T-helper 1 cell (primary cell): ENCODE measurements at places on chromosomes 12 and 14.

DNA sequence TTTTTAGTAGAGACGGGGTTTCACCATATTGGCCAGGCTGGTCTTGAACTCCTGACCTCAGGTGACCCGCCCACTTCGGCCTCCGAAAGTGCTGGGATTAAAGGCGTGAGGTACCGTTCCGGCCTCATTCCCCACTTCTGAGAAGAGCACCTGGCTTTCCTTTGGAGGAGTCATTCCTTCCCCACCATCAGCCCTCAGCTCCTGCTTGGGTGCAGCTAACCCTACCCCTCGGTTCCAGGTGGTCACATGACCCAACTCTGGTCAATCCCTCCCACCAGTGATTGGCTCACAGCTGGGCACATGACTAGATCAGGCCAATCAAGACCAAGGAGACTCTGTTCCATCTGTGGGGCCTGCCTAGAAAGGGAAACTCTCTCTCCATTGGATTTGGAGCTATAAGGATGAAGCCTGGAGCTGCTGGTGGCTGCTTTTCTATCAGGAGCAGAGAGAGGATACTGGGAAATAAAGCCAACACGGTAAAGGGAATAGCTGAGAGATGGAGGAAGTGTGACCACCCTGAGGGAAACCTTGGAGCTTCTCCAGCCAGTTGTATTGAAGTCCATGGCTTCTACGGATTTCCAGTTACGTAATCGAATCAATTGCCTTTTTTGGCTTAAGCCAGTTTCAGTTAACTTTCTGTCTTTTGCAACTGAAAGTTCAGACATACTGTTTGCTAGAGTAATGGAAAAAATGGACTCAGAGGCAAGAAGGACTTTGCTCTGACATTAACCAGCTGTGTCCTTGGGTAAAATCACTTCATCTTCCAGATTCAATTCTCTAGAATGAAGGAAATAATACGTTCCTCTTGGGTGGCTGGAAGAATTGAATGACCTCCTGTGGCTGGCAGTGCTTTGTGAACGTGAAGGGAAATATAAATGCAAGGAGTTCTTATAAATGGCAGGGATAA, 19.7 kb upstream of the IFT81 start:
- no peak for DNase-seq

GRCh38 chr12:106042037-106042436, 96.7 kb downstream of the NUAK1 start:
- DNase-seq: no peak

- no peak for DNase-seq
Measured at GRCh38 chr14:74658535-74659131, 46.6 kb upstream of the LTBP2 start.

DNA sequence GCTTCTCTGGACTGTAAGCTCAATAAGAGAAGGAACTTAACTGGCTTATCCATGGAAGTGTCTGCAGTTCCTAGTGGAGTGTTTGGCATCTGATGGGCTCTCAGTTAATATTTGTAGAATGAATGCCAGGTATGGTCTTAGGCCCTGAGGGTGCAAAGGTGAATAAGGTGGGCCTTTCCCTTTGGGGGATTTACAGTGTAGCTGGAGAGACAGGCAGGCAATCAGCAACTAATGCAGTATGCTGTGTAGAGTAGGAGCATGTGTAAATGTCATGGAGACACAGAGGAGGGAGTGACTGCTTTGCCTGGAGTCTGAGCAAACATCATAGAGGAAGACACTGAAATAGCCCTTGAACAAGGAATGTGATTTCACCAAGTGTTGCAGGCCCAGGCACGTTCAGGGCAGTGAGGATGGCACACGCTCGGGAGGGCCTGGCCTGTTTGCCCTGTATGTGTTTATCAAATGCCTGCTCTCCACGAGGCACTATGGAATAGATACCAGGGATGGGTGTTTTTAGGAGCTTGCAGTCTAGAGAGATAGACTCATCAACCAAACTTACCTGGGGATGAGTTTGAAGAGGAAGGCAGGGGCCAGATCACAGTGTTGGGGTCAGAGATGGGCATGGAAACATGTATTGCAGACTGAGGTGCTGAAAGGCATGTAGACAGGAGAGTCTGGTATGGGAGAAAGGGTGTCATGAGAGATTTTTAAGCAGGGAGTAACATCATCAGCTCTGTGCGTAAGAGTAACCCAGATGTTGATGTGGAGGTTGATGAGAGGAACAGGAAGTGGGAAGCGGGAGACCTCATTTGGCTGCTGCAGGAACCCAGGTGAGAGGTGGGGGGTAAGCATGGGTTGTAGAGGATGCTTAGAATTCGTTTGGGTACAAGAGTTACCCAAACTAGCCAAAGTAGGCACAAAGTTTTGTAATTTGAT, 54.1 kb downstream of the PLXNC1 start:
- DNase-seq: no peak

DNA sequence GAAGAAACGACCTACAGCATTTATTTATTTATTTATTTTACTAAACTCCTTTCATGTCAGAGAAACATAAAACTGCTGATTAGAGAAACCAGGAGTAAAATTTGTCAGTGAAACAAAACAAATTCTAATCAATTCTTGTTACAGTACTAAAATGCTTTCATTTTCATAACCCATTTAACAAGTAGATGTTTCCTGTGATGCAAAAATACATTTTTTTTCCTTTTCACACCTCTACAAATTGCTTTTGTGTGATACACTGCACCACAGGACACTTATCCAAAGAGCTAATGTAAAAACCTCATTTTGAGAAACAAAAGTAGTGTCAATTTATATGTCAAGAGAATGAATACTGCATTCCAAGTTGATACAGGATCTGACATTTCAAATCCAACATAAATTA, 155.1 kb downstream of the SYT1 start:
- no peak for DNase-seq

DNA sequence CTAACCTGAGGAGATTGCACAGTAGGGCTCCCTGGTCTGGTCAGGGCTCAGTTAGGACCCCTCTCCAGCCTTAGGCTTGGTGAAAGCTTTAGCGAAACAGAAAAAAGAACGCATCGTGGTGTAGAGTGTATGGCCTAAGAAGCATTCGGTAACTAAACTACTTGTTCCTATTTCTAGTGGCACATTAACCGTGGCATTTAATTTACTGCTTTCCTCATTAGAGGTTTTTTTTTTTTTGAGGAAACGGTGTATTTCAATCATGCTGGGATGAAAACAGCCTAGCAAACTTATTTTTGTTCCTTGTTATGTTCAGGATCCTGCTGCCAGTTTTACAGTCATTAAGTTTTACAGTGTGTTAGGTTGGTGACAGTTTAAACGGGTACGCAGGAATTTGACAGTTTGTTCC, 518 bp upstream of the OSBPL8 start:
- no peak for DNase-seq
